ENCODE measurements at places on chromosomes 1 and 21.

GRCh38 chr1:101769520-101769919 is 227.2 kb downstream of the OLFM3 start:
- no peak for DNase-seq

GRCh38 chr21:39900491-39900890 is 33.3 kb downstream of the PCP4 start:
- no peak for DNase-seq

DNA sequence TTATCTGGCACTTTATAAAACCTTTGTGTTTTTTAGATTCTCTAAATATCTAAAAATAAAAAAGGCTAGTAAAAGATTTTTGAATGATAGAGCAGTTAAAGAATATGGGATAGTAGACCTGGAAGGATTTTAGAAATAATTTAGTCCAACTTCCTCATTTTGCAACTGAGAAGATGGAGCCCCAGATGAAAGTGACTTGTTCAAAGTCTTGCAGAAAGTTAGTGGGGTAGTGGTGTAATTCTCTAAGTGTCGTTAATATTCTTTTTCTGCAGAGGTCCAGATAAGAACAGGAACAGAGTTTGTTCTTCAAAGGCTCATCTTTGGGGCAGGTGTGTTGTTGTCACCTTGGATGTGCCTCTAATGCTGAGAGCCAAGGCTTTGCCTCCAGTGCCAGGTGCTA is 159.5 kb downstream of the DISC1 start:
- no peak for DNase-seq

DNA sequence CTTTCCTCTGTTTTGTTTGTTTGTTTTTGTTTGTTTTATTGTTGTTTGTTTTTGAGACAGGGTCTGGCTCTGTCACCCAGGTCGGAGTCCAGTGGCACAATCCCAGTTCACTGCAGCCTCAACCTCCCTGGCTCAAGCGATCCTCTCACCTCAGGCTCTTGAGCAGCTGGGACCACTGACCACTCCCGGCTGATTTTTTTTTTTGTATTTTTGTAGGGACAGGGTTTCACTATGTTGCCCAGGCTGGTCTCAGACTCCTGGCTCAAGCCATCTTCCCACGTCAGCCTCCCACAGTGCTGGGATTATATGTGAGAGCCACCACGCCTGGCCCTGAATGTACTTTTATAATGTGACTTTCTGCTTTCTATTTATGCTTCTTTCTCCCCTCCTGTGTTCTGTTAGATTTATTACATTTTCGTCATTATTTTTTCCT is 5.0 kb upstream of the CALML6 start:
- no peak for DNase-seq

DNA sequence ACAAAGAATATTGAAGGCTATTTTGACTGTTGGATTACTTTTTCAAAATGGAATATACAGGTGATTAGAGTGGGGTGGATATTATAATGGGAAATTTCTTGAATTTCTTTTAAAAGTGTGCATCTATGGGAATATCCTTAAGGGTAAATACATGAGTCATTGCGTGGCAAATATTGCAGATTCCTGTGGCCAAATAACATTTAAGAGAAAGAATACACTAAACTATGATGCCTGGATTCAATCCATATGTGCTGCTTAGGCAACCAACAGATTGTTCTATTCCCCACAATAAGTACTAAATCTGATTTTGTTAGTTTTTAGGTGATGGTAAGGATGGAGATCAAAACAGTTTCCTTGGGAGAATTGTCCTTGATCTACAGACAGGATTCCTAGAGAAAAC is 119.5 kb downstream of the HMCN1 start:
- DNase-seq, result no peak

GRCh38 chr1:1960480-1961196 is 41.6 kb upstream of the TMEM52 start:
- DNase-seq, result no peak

DNA sequence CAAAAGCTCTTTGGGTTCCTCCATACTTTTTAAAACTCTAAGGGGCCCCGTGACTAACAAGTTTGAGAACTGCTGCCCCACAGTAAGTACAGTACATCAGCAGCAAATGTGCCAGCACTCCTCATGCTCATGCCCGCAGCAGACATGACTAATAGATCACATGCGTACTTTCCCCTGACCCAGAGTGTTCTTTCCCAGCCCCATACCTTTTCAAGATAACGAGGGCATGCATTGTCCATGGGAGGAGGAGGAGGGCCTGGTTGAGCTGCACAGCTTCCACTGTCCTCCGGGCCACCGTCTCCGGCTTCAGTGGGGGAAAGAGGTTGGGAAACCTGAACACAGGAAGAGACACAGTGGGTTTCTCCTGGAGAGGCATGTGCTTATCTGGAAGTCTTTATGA is 45.5 kb downstream of the DHRS3 start:
- no peak for DNase-seq

DNA sequence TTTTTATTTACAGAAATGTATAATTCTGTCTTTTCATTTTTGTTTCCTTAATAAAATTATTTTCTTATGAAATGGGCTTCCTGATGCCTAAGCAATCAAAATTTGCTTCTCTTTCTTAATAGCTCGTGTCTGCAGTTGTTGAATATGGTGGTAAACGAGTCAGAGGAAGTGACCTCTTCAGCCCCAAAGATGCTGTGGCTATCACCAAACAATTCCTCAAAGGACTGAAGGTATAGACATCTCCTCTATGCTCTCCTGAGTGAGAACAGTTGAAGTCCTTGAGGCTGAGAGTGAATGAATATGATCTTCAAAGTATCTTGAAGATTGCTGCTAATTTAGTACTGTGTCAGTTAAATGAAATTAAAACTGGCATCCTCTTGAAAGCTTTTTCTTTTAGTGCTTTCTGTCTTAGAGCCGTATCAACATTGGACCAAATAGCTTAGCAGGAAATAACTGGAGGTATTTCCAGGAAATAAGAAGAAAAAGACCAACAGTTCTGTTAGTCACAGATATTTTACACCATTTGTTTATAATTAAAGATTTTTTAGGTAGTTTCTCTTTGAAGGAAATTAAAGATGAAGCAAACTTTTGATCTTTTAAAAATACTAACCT is 24.7 kb downstream of the VPS45 start:
- no peak for DNase-seq

DNA sequence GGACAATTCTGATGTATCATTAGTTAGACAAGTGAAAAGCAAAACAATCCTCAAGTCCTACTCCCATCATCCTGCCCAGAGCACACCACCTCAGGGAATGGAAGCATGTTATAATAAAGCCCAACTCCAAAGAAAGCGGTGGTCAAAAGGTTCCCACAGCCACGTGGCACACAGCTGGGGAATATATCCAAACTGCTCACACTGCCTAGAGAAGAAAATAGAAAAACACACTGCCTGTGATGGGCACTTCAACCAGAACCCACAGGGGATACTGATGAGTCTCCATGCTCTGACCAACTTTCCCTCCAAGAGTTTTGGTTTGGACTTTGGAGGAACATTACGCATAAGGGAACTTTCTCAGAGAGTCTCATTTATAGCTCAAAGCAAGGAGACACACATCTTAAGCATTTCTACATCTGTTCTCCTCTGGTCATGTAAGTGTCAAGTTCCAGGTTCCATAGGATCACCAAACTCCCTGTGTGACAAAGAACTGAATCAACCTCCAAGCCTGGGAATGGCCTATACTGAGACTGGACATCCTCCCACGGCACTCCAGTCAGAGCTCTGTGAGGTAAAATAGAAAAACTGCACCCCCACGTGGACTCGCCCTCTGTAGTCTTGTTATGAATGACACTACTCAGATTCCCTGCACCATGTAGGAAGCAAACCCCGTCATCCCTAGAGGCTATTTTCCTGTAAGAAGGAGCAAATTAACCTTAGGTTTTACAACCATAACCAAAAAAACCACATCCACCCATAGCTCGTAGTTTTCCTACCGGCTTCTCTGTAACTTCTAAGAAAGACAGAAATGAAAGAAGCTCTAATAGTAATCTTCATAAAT is 12.2 kb downstream of the DSTYK start:
- no peak for DNase-seq

DNA sequence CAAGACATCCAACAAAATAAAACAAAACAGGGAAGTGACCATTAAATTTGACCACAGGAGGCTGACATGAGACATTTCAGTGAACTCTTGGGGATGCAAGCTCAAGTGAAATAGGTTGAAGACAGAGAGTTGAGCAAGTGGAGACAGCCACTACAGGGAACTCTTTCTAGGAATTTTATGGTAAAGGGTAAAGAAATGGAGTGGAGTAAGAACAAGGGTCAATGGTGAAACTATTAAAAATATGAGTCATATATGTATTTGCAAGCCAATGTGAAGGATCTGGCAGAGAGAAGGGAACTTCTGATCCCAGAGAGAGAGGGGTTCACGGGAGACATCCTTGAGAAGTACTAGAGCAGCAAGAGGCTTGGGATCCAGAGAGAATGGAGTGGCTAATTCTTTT is 9.1 kb upstream of the TRABD2B start:
- DNase-seq, result no peak

DNA sequence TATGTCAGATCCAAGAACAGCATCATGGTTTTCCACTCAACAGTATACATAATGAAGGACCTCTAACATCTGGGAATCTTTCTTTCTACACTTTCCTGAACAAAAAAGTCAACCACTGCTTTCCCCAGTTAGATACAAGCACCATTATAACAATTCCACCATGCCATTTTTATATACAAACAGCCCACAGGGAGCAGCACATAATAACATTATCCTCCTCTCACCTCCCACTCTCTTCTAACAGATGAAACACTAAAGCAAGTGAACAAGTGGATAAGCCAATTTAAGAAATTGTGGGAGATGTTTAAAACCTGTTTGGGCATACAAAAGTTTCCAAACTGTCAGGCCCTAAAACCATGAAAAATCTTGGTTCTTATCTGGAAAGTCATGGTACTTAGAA is 29.4 kb upstream of the PRRC2C start:
- DNase-seq, result no peak

- DNase-seq, result no peak
Observed at GRCh38 chr1:8752411-8752810, 65.0 kb downstream of the RERE start.

DNA sequence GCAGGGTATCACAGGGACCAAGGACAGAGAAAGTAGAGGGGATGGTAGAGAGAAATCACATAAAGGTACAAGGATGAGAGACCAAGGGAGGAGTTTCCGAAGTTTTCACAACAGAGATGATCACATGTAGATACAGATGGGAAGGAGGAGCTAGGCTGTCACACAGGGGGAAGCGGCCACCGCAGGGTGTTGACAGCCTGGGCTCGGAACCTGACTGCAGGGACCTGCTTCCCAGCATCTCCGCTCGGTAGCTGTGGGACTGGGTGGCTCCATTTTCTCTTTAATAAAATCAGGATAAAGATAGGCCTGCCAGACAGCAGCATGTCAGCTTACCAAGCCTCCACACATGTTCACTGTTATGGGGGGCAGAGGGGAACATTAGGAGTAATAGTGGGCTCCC is 32.3 kb downstream of the CDCA8 start:
- DNase-seq, result no peak

DNA sequence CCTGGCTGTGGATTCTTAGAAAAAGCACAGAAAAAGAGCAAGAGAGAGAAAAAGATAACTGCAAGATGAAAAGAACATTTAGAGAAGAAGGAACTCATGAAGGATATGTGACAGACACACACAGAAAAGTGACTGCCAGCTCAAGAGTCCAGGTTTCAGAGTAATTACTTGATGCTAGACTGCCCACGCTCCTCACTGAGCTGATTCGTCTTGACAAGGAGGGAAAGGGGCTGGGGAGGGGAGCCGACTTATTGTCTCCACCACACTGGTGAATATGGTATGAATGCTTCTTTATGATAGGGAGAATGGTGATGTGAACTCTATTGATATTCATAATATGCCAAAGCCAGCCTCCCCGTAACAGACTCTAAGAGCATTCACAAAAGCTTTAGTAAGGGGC is 140.4 kb downstream of the BRINP2 start:
- no peak for DNase-seq

GRCh38 chr21:38658511-38658910 is 147.2 kb upstream of the ETS2 start:
- DNase-seq, result no peak

DNA sequence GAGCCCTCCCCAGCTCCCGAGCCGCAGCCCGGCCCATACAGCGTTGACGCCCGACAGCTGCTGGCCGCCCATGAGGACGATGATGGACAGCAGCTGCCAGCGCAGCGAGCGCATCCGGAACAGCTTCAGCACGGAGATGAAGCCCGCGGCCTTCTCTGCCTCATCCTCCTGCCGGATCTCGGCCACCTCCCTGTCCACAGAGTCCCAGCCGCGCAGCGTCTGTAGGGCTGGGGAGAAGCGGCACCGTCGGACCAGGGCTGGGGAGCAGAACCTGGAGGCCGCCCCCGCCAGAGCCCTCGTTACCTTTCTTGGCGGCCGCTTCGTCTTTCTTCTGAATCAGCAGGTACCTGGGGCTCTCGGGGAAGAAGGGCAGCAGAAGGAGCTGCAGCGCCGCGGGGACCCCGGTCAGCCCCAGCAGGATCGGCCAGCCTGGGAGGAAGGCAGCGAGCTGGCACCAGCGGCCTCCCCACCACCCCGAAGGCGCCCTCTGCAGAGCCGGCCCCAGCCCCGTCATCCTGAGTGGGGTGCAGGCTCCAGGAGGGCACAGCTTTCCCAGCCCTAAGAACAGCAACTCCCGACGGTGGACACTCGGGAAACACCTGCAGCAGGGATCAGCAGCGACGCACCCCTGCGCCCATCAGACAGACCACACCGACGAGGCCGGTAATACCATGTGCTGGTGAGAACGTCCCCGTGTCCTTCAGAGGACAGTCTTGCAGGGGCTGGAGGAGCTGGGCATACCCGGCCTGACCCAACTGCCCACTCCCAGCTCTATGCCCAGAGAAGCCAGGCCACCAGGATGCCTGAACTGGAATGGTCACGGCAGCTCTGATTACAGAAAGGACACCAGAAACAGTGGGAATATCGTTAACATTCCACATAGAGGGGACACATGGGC is 13.8 kb upstream of the SLC2A7 start:
- no peak for DNase-seq

DNA sequence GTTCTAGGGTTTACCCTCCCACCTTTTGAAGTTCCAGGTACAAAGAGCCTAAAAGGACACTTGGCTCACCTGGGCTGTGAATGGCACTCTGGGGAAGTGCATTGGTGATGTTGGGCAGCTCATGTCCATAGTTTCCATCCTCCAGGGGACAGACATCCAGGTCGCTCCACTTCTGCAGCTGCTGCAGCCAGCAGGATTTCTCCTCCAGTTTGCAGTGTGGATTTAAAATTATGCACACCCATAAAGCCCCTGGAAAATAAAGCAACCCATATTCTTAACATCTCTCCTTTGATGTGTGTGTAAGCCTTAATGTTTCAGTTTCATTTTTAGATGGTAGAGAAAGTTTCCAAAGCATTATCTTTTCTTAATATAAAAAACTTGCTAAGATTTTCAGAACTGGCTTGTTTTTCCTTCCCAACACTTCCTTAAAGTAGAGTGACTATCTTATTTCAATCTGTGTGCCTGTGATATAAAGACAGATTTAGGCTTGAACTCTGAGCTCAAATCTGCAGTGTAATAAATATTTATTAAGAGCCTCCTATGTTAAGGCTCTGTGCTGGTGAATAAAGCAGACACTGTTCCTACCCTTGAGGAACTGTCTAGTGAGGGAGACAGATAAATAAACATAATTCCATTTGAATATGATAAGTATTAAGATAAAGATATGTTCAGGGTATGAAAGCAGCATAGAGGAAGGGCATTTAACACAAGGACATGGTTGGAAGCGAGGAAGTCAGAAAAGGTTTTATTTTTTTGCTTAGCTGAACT is 39.1 kb downstream of the UROD start:
- DNase-seq, result no peak
